ENCODE measurements at places on chromosomes 6 and 20. TPM values are rescaled to one million over a fixed set of nuclear protein-coding genes. Genes with fewer than 3 reads are reported as not detected.

- H3K4me3 ChIP-seq: no peak overlapping the region
- 0 out of 2 replicates have a peak, but pooled peaks cover 2% of the 10 kb centered on the region for H3K27me3 ChIP-seq
- H3K36me3 ChIP-seq: no peaks in the 10 kb centered on the region
- peak; percentile 20 for DNase-seq
- no peaks in the 10 kb centered on the region for H3K4me1 ChIP-seq
Observed at GRCh38 chr6:170187669-170188566, 103.0 kb downstream of the DLL1 start.

- no peak overlapping the region for H3K27ac ChIP-seq
- no peaks in the 10 kb centered on the region for H3K27me3 ChIP-seq
Observed at GRCh38 chr20:52270001-52270606, 78.5 kb upstream of the ZFP64 start.

Gene GNAS
- 989 TPM for total RNA-seq

Gene MAN1A1
- total RNA-seq: 5.4 TPM

- no peaks in the 10 kb centered on the region for H3K27me3 ChIP-seq
- no peaks in the 10 kb centered on the region for H3K36me3 ChIP-seq
- no peak overlapping the region for H3K4me3 ChIP-seq
- H3K27ac ChIP-seq: no peak overlapping the region
Observed at GRCh38 chr6:29590218-29590808, 5.4 kb downstream of the OR2H2 start.

Gene RFX6
- total RNA-seq: not detected

DNA sequence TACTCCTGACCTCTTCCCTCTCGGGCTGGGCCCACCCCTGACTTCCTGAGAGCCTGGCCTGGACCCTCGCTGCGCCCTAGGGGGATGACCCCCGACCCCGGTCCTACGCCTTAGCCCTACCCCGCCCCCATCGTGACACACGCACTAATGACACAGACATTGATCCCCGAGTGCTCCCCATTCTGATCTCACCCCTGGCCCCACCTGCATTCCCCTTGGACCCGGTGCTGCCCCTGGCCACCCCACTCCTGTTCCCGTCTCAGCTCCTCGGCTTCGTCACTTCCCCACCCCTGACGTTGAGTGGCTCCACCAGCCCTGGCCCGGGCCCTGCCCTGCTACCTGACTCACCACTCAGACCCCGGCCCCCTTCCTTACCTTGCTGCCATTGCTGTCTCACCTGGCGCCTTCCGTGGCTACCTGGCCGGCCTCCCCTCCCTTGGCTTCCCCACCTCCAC lies 12.1 kb downstream of the RBCK1 start:
- H3K27me3 ChIP-seq: no peaks in the 10 kb centered on the region
- H3K4me3 ChIP-seq: no peak overlapping the region
- no peaks in the 10 kb centered on the region for H3K4me1 ChIP-seq
- H3K36me3 ChIP-seq: peaks cover 34% of the 10 kb centered on the region
- no peak overlapping the region for H3K27ac ChIP-seq
- DNase-seq: no peak

GRCh38 chr6:83153883-83154521 lies 39.1 kb downstream of the PGM3 start:
- H3K27me3 ChIP-seq: no peaks in the 10 kb centered on the region
- no peaks in the 10 kb centered on the region for H3K4me1 ChIP-seq
- H3K4me3 ChIP-seq: no peak overlapping the region
- H3K27ac ChIP-seq: no peak overlapping the region
- DNase-seq: no peak

- H3K27ac ChIP-seq: no peak overlapping the region
- H3K27me3 ChIP-seq: peaks cover 1% of the 10 kb centered on the region
- DNase-seq: no peak
- no peaks in the 10 kb centered on the region for H3K4me1 ChIP-seq
Observed at GRCh38 chr20:13320702-13321101, 99.6 kb downstream of the ISM1 start.

- no peak overlapping the region for H3K4me3 ChIP-seq
- no peaks in the 10 kb centered on the region for H3K36me3 ChIP-seq
- H3K27me3 ChIP-seq: no peaks in the 10 kb centered on the region
- no peak for DNase-seq
- H3K27ac ChIP-seq: no peak overlapping the region
Observed at GRCh38 chr20:61502433-61502832, 250.4 kb downstream of the CDH4 start.

GRCh38 chr20:31916708-31917107 lies 35.1 kb downstream of the PDRG1 start:
- H3K4me3 ChIP-seq: no peak overlapping the region
- DNase-seq: no peak
- no peak overlapping the region for H3K27ac ChIP-seq
- no peaks in the 10 kb centered on the region for H3K27me3 ChIP-seq
- peaks cover 21% of the 10 kb centered on the region for H3K4me1 ChIP-seq
- H3K36me3 ChIP-seq: no peaks in the 10 kb centered on the region

Gene SRMS
- 0.29 TPM for total RNA-seq
